Adrenal gland (tissue), 19 donors: ENCODE measurements at places on chromosomes 2 and 18. TPM values are rescaled to one million over a fixed set of nuclear protein-coding genes. Genes with fewer than 3 reads are reported as not detected.

Gene CAD
- polyA plus RNA-seq: 13.9 TPM

Gene C1GALT1C1L
- 3.8 TPM for polyA plus RNA-seq

Gene DSG3
- polyA plus RNA-seq: not detected

Gene ZNF521
- polyA plus RNA-seq: 15.9 TPM

Gene NR4A2
- 5.2 TPM for polyA plus RNA-seq

Gene SIX3
- polyA plus RNA-seq: not detected

Gene C2orf78
- polyA plus RNA-seq: not detected

Gene IL1RN
- polyA plus RNA-seq: 1.4 TPM

Gene OTOS
- not detected for polyA plus RNA-seq

Gene AGXT
- polyA plus RNA-seq: 0.26 TPM

Gene ALPP
- polyA plus RNA-seq: not detected

Gene ACVR1C
- 0.98 TPM for polyA plus RNA-seq

Gene TDRD15
- polyA plus RNA-seq: not detected

Gene IL37
- polyA plus RNA-seq: not detected

Gene MYO7B
- polyA plus RNA-seq: 1.5 TPM

Gene GPR75
- polyA plus RNA-seq: 2.7 TPM

Gene CRYGD
- not detected for polyA plus RNA-seq

Gene SEH1L
- 34.9 TPM for polyA plus RNA-seq

Gene SLC39A6
- polyA plus RNA-seq: 54.2 TPM

Gene PARD3B
- polyA plus RNA-seq: 4.9 TPM

Gene TTN
- 0.47 TPM for polyA plus RNA-seq

Gene MC2R
- polyA plus RNA-seq: 725 TPM

Gene DSC3
- polyA plus RNA-seq: 0.48 TPM

Gene MOGAT1
- not detected for polyA plus RNA-seq

Gene REG3G
- 3.0 TPM for polyA plus RNA-seq

Gene SCN1A
- polyA plus RNA-seq: 0.16 TPM

Gene RAD51AP2
- 0.07 TPM for polyA plus RNA-seq

Gene NEURL3
- polyA plus RNA-seq: 0.03 TPM
